ENCODE measurements at places on chromosomes 6 and 20.

- no peaks in the 10 kb centered on the region for H3K27me3 ChIP-seq
- H3K4me3 ChIP-seq, result no peak overlapping the region
- DNase-seq, result no peak
- H3K27ac ChIP-seq, result no peak overlapping the region
Measured at GRCh38 chr6:16105854-16106253, 23.0 kb upstream of the MYLIP start.

GRCh38 chr6:83047065-83047754 lies 18.4 kb downstream of the UBE3D start:
- no peak overlapping the region for H3K4me3 ChIP-seq
- no peak overlapping the region for H3K27ac ChIP-seq
- no peaks in the 10 kb centered on the region for H3K27me3 ChIP-seq
- peaks cover 12% of the 10 kb centered on the region for H3K36me3 ChIP-seq
- no peaks in the 10 kb centered on the region for H3K4me1 ChIP-seq
- no peak for DNase-seq

DNA sequence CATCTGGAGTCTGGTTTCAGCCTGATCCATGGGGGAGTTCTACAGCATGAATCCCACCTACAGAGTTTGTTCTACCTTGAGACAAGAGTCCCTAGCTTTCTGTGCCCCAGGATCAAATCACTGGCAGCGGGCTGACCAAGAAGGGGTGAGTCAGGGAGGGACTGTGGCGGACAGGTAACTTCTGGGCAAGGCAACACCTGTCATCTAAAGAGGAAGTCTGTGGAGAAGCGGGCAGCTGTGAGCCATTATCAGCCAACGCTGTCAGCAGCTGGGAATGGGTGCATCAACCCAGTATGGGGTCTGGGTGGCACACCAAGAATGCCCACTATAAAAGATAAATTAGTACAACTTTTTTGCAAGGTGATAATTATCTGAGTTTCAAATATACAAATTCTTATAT lies 45.9 kb downstream of the UBE3D start:
- H3K27ac ChIP-seq, result peak overlapping the region; percentile 37
- peak; percentile 67 for DNase-seq
- no peak overlapping the region for H3K4me3 ChIP-seq
- H3K4me1 ChIP-seq, result peaks cover 12% of the 10 kb centered on the region
- peaks cover 19% of the 10 kb centered on the region for H3K36me3 ChIP-seq

GRCh38 chr20:46322641-46323040 lies 14.3 kb upstream of the CDH22 start:
- peaks cover 4% of the 10 kb centered on the region for H3K4me1 ChIP-seq
- H3K4me3 ChIP-seq, result no peak overlapping the region
- peaks cover 21% of the 10 kb centered on the region for H3K27me3 ChIP-seq
- no peak overlapping the region for H3K27ac ChIP-seq
- H3K36me3 ChIP-seq, result no peaks in the 10 kb centered on the region

- 0 out of 2 replicates have a peak, but pooled peaks cover 3% of the 10 kb centered on the region for H3K4me1 ChIP-seq
- H3K27ac ChIP-seq, result no peak overlapping the region
- no peak for DNase-seq
- H3K27me3 ChIP-seq, result no peaks in the 10 kb centered on the region
- H3K4me3 ChIP-seq, result no peak overlapping the region
- no peaks in the 10 kb centered on the region for H3K36me3 ChIP-seq
Measured at GRCh38 chr6:6915813-6916547, 191.8 kb upstream of the RREB1 start.

DNA sequence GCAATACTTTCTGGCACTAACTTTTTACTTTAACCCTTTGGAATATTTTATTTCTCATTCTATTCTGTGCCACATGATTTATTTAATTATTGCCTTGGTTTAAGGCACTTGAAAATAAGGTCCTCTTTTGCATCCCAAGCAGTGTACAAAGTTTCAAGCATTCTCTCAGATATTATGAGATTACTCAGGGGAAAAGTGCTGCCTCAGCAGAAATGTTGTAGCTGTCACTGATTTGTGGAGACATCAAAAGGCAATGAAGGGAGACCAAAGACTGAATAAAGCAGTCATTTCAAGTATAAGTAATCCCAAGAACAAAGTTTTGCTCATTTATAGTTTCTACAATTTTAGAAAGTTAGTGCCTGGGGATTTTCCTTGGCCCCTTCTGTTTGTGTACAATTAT lies 253.0 kb downstream of the RNF144B start:
- H3K27ac ChIP-seq, result no peak overlapping the region
- DNase-seq, result no peak
- no peak overlapping the region for H3K4me3 ChIP-seq
- H3K4me1 ChIP-seq, result no peaks in the 10 kb centered on the region

- H3K27me3 ChIP-seq, result no peaks in the 10 kb centered on the region
- H3K36me3 ChIP-seq, result no peaks in the 10 kb centered on the region
- H3K4me3 ChIP-seq, result no peak overlapping the region
- no peaks in the 10 kb centered on the region for H3K4me1 ChIP-seq
- no peak for DNase-seq
Measured at GRCh38 chr20:55038684-55039083, 563.3 kb downstream of the DOK5 start.

DNA sequence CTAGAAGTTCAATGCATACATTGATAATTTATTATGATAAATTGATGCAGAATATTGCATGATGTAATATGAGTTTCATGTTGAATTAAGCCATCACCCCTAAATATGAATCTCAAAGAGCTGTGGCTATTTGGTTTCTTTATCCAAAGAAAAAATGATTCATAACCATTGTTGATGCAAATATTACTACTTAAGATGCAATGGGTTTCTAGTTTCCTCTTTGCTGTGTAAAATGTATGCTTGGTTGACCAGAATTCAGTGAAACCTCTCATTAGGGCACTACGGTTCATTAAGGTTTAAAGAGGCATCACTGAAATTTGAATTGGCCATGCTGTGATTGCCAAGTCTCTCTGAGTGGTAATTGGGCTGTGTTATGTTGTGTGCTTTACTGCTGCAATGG lies 492.5 kb upstream of the FLRT3 start:
- no peak overlapping the region for H3K4me3 ChIP-seq
- H3K36me3 ChIP-seq, result no peaks in the 10 kb centered on the region
- H3K27ac ChIP-seq, result no peak overlapping the region
- no peaks in the 10 kb centered on the region for H3K4me1 ChIP-seq

DNA sequence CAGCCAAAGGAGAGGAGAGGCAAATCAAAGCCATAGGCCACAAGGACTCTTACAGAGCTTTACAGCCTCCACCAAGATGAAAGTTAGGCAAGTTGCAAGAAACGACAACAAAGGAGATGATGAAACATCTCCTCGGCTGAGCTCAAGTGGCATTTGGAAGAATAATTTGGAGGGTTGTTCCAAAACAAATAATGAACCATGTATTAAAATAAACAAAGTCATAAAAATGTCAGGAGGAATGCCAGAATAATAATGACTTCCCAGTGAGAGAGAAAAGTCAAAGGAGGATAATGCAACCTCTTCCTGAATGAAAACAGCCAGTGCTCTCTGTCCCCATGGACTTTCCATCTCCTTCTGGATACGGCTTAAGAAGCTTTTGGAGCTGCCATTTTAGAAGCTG lies 371.4 kb upstream of the ID4 start:
- no peaks in the 10 kb centered on the region for H3K4me1 ChIP-seq
- H3K27ac ChIP-seq, result no peak overlapping the region
- H3K27me3 ChIP-seq, result no peaks in the 10 kb centered on the region
- H3K4me3 ChIP-seq, result no peak overlapping the region

GRCh38 chr6:45667300-45667699 lies 289.6 kb upstream of the SUPT3H start:
- DNase-seq, result no peak
- no peak overlapping the region for H3K27ac ChIP-seq
- peaks cover 3% of the 10 kb centered on the region for H3K36me3 ChIP-seq
- H3K27me3 ChIP-seq, result no peaks in the 10 kb centered on the region

DNA sequence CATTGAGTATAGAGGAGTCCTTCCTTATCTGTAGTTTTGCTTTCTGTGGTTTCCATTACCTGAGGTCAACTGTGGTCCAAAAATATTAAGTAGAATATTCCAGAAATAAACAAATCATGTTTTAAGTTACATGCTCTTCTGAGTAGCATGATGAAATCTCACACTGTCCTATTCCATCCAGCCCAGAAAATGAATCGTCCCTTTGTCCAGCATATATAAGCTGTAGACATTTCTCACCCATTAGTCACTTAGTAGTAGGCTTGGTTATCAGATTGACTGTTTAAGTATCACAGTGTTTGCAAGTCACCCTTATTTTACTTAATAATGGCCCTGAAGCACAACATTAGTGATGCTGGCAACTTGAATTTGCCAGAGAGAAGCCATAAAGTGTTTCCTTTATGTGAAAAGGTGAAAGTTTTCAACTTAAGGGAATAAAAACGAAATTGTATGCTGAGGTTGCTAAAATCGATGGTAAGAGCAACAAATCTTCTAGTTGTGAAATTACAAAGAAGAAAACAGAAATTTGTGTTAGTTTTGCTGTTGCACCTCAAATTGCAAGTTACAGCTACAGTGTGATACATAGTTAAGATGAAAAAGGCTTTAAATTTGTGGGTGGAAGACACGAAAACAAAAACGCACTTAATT lies 198.6 kb upstream of the SIM1 start:
- DNase-seq, result no peak
- no peaks in the 10 kb centered on the region for H3K27me3 ChIP-seq
- no peaks in the 10 kb centered on the region for H3K36me3 ChIP-seq
- no peak overlapping the region for H3K4me3 ChIP-seq
